ENCODE measurements at places on chromosomes 3 and 15. TPM values are rescaled to one million over a fixed set of nuclear protein-coding genes. Genes with fewer than 3 reads are reported as not detected.

DNA sequence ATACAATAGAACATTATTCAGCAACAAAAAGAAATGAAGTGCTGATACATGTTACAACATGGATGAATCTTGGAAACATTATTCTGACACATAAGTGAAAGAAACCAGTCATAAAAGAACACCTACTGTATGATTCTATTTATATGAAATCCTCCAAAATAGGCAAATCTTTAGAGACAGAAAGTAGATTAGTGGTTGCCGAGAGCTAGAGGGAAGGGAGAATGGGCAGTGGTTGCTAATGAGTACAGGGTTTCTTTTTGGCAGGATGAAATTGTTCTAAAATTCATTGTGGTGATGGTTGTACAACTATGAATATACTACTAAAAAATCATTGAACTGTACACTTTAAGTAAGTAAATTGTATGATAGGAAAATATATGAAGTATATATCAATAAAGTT, 6.3 kb upstream of the LRRC58 start:
- no peaks in the 10 kb centered on the region for H3K4me1 ChIP-seq
- H3K36me3 ChIP-seq: no peaks in the 10 kb centered on the region
- no peak overlapping the region for H3K4me3 ChIP-seq
- H3K27ac ChIP-seq: no peak overlapping the region

RASA2 gene
- 62.6 TPM for total RNA-seq

GRCh38 chr3:142530296-142530695, 48.2 kb downstream of the ATR start:
- H3K4me3 ChIP-seq: no peak overlapping the region
- no peak for DNase-seq
- no peaks in the 10 kb centered on the region for H3K27me3 ChIP-seq
- H3K4me1 ChIP-seq: peaks cover 7% of the 10 kb centered on the region
- peaks cover 40% of the 10 kb centered on the region for H3K36me3 ChIP-seq
- peak overlapping the region; percentile 54 for H3K27ac ChIP-seq

DLG1 gene
- 83.4 TPM for total RNA-seq

GOLGA8G gene
- not detected for total RNA-seq

DNA sequence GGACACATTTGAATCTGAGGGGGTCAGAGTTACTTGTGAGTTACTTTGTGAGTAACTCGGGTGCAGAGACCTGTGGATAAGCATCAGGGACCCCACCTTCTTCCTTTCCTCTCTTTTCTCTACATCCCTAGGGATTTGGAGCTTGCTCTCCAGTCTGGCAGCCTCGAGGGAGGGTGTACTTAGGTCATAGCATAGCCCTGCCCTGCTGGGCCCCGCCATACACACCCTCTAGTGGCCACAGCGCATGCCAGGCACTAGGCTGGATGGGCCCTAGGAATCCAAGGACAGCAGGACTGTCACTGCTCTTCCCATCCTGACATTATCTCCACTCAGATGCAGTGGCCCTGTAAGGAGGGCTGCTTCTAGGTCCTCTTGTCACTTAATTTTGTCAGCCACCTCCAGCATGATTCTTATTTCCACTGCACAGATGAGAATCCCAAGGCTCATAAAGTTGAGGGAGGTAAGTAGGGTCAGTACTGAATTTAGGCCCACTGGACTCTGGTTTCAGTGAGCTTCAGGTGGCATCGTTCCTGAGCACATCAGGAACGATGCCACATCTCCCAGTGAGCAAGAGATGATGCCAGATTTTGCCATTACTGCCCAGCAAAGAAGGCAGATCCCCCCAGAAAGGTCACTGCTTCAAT, 3.6 kb upstream of the SMAD6 start:
- H3K36me3 ChIP-seq: peaks cover 2% of the 10 kb centered on the region
- no peak overlapping the region for H3K27ac ChIP-seq
- H3K27me3 ChIP-seq: peaks cover 7% of the 10 kb centered on the region
- peaks cover 11% of the 10 kb centered on the region for H3K4me1 ChIP-seq

BFSP2 gene
- not detected for total RNA-seq

DNA sequence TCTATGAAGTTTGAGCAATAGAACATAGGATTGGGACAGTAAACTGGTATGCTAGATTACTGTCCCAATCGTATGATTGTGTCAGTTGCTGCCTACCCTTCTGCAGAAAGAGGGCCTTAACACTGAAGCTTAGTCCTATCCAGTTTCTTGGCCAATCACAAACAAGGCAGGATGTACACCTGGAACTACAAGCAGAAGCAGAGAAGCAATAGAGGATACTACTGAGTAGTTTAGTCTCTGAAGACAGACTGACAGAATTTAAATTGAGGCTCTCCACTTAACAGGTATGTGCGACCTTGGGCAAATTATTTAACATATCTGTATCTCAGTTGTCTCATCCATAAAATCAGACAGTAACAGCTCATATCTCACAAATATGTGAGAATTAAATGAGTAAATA, 85.0 kb downstream of the ZNF280D start:
- peaks cover 9% of the 10 kb centered on the region for H3K36me3 ChIP-seq
- H3K4me3 ChIP-seq: no peak overlapping the region
- H3K27ac ChIP-seq: no peak overlapping the region

CRYBG3 gene
- total RNA-seq: 5.7 TPM

STXBP5L gene
- not detected for total RNA-seq

DNA sequence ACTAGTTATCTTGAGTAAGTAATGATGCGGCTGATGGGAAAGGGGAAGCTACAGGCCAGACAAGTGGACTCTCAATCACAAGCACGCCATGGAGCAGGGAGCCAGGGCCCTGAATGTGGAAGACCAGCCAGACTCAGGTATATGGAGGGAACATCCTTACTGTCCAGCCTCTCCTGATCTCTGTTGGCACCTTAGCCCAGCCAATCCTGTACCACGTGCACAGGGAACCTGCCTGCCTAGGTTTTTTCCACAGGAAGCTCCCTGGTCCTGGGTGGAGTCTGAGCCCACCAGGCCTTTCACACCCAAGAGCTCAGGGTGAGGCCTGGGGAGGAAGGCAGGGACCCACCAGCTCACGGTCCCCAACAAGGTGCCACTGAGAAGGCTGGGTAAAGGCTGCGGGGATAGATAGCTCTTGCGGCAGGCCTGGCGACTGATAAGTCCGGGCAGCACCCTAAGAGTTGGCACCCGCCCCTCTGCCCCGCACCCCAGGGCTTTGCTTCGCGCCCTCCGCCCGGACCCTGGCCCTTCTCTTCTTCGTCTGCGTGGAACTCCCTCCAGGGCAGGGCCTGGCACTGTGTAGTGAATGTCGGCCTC, 933 bp upstream of the APEH start:
- peak overlapping the region; percentile 95 for H3K4me3 ChIP-seq
- no peak for DNase-seq
- H3K36me3 ChIP-seq: peaks cover 2% of the 10 kb centered on the region
- H3K27ac ChIP-seq: peak overlapping the region; percentile 99

- H3K4me3 ChIP-seq: no peak overlapping the region
- H3K27me3 ChIP-seq: peaks cover 83% of the 10 kb centered on the region
- DNase-seq: peak; percentile 55
- H3K36me3 ChIP-seq: peaks cover 2% of the 10 kb centered on the region
- H3K4me1 ChIP-seq: peaks cover 38% of the 10 kb centered on the region
Measured at GRCh38 chr3:194134231-194134756, 1.7 kb upstream of the HES1 start.

TUBGCP4 gene
- 34.5 TPM for total RNA-seq

- no peaks in the 10 kb centered on the region for H3K27me3 ChIP-seq
- peaks cover 11% of the 10 kb centered on the region for H3K36me3 ChIP-seq
- DNase-seq: no peak
Measured at GRCh38 chr15:68300115-68300940, 22.8 kb downstream of the FEM1B start.

- no peaks in the 10 kb centered on the region for H3K36me3 ChIP-seq
- H3K4me3 ChIP-seq: no peak overlapping the region
- H3K27ac ChIP-seq: no peak overlapping the region
- peaks cover 11% of the 10 kb centered on the region for H3K4me1 ChIP-seq
- H3K27me3 ChIP-seq: peaks cover 37% of the 10 kb centered on the region
Measured at GRCh38 chr15:81182031-81182755, 14.5 kb upstream of the IL16 start.

TMEM212 gene
- not detected for total RNA-seq

DNA sequence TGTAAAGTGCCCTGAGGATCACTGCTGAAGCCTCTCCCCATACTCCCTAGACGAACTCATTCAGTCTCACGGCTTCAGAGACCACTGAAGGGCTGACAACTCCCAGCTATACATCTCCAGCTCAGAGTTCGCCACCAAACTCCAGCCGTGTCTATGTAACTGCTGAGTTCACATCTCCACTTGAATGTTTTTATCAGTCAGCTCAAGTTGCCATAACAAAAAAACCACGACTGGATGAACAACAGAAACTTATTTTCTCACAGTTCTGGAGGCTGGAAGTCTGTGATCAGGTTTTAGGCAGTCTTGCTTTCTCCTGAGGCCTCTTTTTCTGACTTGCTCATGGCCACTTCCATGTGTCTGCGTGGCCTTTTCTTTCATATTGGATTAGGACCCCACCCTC, 223.0 kb upstream of the LRRFIP2 start:
- H3K4me1 ChIP-seq: no peaks in the 10 kb centered on the region
- DNase-seq: no peak
- H3K4me3 ChIP-seq: no peak overlapping the region
- H3K27me3 ChIP-seq: no peaks in the 10 kb centered on the region

All from activated naive CD8-positive, alpha-beta T cell treated with anti-CD3 and anti-CD28 coated beads, Interleukin-2, amount 10 ng/mL, durations not matched to agents 7 days and 5 days (primary cell).